Activated T-helper 2 cell treated with anti-CD3 and anti-CD28 coated beads, Interferon-gamma antibody, Interleukin-2, Interleukin-4, amounts not matched to agents 10 μg/mL and 5 μg/mL and 100 μg/mL, durations not matched to agents 14 hours and 24 hours and 36 hours (primary cell): ENCODE measurements at places on chromosomes 4 and X.

GRCh38 chr4:53267026-53267425 is 98.8 kb downstream of the SCFD2 start:
- no peak for DNase-seq

- no peak for DNase-seq
These were observed 131.4 kb upstream of the NAP1L5 start for GRCh38 chr4:88828842-88829571.

- peak; percentile 11 for DNase-seq
These were observed 672 bp downstream of the PGM2 start for GRCh38 chr4:37827030-37827685.

GRCh38 chrX:132217203-132218073 is 1.8 kb downstream of the RAP2C start:
- peak; percentile 69 for DNase-seq

DNA sequence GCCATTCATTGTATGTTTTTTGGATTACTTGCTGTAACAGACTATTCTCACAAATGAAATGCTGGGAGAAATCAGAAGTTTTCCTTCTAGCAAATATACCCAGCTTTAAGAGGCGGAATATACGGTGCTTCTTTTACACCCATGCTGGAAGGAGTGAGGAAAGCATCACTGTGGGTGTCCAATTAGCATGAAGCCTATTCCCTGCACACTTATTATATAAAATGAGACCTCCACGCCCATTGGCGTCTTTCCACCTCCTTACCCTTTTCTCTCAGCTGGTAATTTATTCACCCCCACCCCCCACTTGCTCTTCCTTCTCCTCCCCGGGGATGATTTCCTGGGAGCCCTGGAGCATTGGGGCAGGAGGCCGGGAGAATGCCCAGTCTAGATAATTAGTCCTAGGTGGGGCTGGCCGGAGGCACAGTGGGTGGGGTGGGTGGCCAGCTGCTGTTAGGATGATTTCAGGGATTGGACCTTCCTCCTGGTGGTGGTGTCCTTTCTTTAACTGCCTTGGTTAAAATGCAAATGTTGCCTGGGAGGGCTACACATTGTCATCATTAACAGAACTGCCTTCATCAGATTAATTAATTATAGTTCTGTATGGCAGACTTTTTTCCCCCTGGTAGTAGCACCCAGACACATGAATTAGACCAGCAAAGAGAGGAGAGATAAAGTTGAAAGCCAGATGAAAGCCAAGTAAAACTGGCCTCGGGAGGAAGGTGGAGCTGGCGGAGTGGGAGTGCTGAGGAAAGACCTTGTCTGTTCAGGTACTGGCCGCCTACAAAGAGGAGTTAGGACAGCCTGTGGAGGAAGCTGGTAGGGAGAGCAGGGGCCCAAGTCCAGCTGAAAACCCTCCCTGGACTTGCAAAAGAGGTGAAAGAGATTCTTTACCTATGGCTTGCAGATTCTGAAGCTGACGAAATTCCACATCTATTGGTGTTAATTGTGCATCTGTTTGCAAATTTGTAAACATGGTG is 11.4 kb downstream of the SHROOM2 start:
- no peak for DNase-seq

- no peak for DNase-seq
These were observed 64.0 kb downstream of the GPRASP3 start for GRCh38 chrX:102784550-102784949.

DNA sequence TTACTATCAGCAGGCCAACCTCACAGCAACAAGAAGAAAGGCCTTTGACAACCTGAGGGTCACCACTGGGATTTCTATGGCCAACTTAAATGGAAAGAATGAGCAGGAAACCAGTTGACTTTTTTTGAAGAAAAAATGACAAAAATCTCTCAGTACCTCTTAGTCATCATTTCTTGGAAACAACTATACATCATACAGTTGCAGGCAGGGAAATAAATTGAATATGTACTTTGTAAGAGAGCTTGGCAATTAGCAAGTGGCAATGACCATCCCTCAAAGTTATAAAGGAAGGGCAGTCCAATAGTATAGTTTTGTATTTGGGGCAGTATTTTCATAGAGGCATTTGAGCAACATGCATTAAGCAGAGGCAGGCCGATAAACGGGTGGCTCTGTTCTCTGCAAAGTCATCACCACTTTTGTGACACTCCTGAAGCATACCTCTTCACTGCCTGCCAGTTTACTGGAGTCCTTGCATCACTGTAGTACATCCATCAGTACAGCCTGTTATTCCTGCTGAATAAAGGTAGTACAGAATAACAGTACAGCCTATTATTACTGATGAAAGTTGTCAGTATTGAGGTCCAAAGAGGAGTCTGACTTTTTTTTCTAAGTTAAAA is 83.3 kb upstream of the AMELX start:
- no peak for DNase-seq

GRCh38 chr4:20255251-20255586 is 3.5 kb downstream of the SLIT2 start:
- no peak for DNase-seq

DNA sequence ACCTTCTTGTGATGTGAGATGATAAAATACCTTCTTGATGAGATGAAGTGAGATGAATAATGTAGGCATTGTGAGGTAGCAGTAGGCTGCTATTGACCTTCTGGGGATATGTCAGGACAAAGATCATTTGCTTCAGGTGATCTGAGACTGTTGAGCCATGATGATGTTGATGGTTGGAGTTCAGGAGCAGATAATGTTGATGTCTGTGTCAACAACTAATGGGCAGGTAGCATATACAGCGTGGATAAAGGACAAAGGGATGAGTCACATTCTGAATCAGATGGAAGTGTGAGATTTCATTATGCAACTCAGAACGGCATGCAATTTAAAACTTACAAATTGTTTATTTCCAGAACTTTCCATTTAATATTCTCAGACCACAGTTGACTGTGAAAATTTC is 57.3 kb downstream of the RAP1GDS1 start:
- no peak for DNase-seq

DNA sequence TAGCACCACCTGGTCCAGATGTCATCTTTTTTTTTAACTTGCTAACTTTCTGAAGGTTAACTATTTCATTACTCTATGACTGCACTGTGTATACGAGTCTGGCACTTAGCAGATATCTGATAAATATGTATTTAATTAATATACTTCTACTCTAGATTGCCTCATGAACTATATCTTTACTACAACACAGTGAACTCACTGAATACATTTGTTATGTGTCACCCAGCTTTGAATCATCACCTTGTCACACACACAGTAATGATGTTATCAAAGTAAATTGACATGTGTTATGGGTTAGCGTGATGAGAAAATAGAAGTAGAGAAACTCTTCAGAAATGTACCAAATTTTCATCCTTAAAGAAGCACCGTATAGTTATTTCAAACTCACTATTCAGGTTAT is 419.3 kb upstream of the ADGRL3 start:
- no peak for DNase-seq

DNA sequence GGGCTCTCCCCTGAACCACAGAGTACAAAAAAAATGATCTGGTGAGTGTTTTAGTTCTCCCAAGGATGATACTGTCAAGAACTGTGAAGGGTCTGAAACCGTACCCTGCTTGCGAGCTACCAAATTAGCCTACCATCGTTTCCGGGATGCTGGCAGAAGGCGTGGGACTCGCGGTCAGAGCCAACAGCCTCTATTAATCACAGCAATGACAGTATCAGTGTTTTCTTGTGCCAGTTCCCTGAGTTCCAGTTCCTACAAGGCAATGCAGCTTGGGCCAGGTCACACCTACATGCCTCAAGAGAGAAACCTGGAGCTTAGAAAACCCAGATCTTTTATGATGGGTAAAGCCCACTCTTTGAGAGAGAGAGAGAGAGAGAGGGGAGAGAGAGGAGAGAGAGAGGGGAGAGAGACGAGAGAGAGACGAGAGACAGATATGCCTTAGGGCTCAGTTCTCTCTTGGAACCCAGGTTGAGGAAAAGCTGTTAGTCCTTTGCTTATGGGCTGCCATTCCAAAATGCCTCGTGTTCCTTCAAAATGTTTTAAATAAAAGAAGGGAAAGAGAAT is 327.8 kb downstream of the ARHGAP10 start:
- no peak for DNase-seq

GRCh38 chr4:16154451-16154850 is 70.6 kb upstream of the PROM1 start:
- DNase-seq = no peak

DNA sequence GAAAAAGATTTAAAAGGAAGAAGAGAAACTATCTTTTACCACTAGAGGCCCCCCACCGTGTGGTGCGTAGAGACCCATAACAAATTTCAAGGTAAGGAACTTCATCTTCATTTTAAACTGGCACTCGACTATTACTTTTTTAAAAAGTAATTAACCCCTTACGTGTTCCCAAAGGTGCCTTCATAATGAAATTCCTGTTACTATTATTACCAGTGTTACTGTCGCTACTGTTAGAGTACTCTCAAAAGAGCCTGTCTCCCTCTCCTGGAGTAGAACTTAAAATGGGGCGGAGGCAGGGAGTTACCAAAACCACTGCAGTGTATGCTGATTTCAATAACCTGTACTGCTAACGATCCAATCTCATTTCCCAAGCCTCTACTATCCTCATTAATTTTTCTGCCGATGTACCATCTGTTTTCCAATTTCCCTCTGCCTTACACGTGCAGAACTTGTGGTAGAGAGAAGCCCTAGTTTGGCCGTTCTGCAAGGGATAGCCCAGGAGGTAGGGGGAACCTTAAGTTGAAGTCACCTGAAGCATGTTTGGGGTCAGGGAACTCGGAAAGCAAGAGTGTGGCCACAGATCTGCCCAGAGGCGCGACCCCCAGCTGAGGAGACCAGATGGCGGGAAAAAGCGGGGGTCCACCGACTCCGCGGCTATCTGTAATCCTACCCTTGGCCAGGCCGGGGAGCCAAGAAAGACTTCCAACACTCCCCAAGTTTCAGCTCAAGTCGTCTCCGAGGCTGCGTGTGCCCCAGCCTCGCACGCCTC is 720 bp upstream of the STK26 start:
- DNase-seq = no peak

GRCh38 chr4:56128213-56128612 is 179.5 kb downstream of the CEP135 start:
- DNase-seq = no peak

DNA sequence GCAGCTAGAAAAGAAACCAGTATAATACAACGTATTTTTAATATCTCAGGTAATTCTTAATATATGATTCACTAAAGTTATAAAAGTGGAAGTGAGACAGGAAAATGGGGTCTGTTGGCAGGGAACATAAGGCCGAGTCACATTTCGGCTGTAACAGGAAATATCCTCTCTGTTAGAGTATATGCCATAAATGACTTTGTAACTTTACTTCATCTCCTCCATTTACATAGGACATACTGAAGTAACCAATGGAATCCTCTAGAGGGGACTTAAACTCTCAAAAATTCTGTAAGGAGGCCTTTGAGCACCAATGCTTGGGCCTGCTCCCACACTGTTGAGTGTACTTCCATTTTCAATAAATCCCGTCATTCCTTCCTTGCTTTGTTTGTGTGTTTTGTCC is 71.3 kb downstream of the ANKRD17 start:
- no peak for DNase-seq

GRCh38 chrX:40578039-40578695 is 2.6 kb upstream of the ATP6AP2 start:
- no peak for DNase-seq

- DNase-seq = no peak
These were observed 20.8 kb downstream of the GK start for GRCh38 chrX:30673884-30674598.

- DNase-seq = no peak
These were observed 1.6 kb downstream of the OPRPN start for GRCh38 chr4:70399319-70399718.

- DNase-seq = no peak
These were observed 219.9 kb downstream of the SHOX start for GRCh38 chrX:850471-850916.

- no peak for DNase-seq
These were observed 231.3 kb upstream of the FAT1 start for GRCh38 chr4:186954956-186955355.

DNA sequence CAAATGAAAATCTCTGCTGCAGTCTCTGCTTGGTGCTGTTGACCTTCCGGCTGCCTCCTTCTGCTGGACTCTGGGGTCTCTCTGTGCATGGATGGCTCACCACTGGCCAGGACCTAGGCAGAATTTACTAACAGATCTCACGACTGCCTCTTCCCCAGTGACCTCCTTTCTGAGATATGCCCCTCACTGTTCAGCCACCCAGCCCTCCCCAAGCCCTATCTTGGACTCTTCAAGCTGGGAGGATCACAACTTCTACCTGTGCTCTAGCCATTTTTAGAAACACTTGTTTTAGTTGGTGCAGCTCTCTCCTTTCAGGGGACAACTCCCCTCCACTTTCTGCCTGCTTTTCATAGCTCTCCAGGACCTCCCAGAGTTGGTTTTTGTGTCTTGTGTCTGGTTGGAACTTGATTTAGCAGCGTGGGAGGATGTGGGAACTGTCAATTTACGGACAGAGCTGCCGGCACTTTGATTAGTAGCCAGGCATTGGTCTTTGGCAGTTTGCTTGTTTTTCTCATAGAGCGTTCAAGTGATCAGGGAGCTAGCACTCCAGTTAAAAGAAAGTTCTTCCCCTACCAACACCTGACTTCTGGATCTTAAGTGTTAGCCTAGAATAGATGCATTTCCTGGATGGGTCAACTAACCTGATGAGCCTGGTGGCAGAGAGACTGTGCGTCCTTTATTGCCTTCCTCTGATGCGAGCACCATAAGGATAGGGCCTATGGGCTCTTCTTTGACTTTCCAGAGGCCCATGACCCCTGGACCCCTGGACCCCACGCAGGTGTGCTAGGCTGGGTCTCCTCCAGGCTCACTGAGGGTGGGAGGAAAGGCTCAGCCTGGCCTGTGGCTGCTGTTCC is 6.5 kb downstream of the RGS12 start:
- DNase-seq = no peak

DNA sequence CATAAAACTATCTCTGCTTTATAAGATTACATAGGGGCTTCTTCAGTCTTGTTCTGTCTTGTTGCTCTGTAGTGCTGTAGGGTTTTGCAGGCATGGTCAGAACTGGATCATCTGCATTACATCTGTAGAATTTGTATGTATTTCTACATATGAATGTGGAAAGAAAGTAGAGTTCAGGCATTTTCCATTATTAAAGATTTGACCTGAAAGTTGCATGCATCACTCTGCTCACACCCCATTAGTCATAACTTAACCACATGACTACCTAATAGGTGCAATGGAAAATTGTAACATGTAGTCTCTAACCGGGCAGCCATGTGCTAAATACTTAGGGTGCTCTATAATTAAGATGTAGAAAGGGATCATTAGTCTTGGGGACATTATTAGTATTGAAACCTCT is 45.7 kb upstream of the AGA start:
- no peak for DNase-seq

DNA sequence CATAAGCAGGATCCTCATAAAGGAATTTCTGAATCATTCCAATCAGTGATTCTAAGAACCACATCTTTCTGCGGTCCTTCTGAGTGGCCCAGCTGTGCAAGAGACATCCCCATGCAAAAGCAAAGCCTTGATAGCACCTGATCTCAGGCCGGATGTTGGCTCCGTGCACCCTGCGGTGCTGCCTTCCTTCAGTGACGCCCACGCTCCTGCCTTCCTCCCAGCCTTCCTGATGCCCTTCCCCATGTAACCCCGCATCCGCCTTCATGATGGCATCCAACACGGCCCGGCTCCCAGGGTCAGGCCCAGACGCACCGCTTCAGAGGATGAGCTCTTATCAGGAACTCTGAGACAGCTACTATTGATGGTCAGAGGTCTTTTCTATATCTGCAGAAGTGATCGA is 20.4 kb upstream of the CYP4V2 start:
- DNase-seq = no peak
